ENCODE measurements at places on chromosomes 12 and 14.
A peak's percentile ranks its signal among the peaks of the same experiment; 100 is the strongest.

DNA sequence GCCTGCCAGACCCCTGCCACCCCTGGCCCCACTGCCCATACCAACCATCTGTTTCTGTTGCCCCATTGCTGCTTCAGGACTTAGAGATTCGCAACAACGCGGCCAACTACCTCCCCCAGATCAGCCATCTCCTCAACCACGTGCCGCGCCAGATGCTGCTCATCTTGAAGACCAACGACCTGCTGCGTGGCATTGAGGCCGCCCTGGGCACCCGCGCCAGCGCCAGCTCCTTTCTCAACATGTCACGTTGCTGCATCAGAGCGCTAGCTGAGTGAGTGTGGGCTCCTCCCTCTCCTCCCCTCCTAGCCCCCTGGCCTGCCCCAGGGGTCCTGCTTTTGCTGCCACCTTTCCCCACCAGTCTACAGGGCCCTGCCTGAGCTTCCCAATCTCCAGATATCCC, 131.5 kb downstream of the ADCK1 start:
- H3K27me3 ChIP-seq, result no peaks in the 10 kb centered on the region
- H3K4me1 ChIP-seq, result no peaks in the 10 kb centered on the region
- no peak overlapping the region for H3K27ac ChIP-seq

DNA sequence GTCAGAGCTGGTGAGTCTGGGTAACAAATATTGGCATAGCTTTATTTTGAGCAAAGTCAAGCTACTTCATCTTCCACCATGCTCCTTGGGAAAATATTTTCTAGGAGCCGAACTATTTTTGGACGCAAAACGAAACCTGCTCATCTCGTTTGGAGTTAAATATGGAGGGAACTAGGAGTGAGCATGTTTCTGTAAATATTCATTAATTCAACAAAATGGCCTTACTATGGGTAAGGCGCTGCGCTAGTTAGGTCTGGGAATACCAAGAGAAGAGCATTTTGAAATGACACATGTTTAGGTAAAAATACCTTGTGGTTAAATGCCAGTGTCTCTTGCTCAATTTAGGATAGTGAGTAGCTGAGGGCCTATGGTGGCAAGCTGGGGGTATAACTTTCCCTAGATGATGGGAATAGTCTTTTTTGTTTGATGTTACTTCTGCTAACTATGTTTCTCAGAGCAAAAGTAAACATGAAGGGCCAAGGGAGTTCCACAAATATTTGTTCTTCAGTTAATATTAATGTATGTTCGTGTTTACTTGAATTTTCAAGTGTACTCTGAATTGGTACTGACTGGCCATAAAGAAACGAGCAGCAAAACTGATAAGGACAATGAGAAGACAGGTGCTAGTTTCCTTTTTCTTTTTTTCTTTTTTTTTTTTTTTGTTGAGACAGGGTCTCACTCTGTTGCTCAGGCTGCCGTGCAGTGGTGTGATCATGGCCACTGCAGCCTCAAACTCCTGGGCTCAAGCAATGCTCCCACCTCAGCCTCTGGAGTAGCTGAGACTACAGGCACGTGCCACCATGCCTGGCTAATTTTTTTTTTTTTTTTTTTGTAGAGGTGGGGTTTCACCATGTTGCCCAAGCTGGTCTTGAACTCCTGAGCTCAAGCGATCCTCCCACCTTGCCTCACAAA, 77.7 kb downstream of the MAP1LC3B2 start:
- no peak overlapping the region for H3K4me3 ChIP-seq
- peaks cover 11% of the 10 kb centered on the region for H3K4me1 ChIP-seq
- H3K27me3 ChIP-seq, result no peaks in the 10 kb centered on the region

DNA sequence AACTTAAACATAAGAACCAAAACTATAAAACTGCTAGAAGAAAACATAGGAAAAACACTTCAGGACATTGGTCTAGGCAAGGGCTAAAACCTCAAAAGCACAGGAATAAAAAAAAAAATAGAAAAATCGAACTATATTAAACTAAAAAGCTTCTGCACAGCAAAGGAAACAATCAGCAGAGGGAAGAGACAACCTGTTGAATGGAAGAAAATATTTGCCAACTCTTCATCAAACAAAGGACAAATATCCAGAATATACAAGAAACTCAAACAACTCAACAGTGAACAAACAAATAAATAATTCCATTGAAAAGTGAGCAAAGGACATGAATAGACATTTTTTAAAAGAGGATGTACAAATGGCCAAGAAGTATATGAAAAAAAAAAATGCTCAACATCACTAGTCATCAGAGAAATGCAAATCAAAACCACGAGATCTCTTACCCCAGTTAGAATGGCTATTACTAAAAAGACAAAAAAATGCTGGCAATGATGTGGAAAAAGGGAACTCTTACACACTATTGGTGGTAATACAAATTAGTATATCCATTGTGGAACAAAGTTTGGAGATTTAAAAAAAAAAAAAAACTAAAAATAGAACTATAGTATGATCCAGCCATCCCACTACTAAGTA, 152.0 kb downstream of the NDUFA12 start:
- H3K4me1 ChIP-seq, result no peaks in the 10 kb centered on the region
- no peak for DNase-seq
- no peak overlapping the region for H3K4me3 ChIP-seq
- no peaks in the 10 kb centered on the region for H3K36me3 ChIP-seq
- peaks cover 8% of the 10 kb centered on the region for H3K27me3 ChIP-seq
- H3K27ac ChIP-seq, result no peak overlapping the region

DNA sequence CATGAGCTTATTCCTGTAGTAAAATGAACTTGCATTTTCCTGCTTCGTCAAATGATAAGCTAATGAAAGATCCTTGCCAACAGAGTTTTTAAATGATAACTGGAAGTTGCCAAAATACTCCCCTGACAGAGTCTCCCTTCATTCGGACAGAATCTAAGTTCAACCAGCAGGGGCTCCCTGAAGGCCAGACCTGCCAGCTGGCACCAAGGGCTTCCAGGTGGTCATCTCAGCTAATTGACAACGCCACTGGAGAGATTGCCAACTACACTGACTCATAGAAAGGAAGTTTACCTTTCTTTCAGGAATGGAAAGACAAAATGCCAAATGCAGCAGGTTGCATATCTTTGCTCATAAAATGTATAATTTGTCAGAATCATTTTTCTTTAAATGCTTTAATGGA, 462.8 kb downstream of the GXYLT1 start:
- H3K36me3 ChIP-seq, result no peaks in the 10 kb centered on the region
- no peaks in the 10 kb centered on the region for H3K4me1 ChIP-seq
- no peak for DNase-seq
- H3K27me3 ChIP-seq, result no peaks in the 10 kb centered on the region
- H3K4me3 ChIP-seq, result no peak overlapping the region

DNA sequence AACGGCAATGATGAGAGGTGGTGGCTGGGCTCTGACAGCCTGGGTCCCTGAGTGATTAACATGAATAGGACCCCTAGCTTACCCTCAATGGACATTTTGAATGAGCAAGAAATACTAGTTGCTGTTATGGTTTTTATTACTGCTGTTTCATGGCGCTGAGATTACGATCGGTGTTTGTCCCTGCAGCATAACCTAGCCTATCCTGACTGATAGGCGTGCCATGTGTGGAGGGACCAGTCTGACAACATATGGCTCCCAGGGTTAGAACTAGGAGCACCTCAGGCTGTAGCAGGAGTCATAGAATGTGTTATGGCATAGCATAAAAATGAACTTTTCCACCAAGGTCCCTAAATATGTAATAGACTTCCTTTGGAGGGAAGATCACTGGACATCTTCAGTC, 137.5 kb upstream of the HIF1A start:
- no peaks in the 10 kb centered on the region for H3K27me3 ChIP-seq
- no peak overlapping the region for H3K27ac ChIP-seq
- H3K36me3 ChIP-seq, result no peaks in the 10 kb centered on the region

- no peaks in the 10 kb centered on the region for H3K27me3 ChIP-seq
- no peak for DNase-seq
- no peak overlapping the region for H3K4me3 ChIP-seq
- H3K36me3 ChIP-seq, result no peaks in the 10 kb centered on the region
Observed at GRCh38 chr12:88684610-88685009, 104.3 kb upstream of the KITLG start.

DNA sequence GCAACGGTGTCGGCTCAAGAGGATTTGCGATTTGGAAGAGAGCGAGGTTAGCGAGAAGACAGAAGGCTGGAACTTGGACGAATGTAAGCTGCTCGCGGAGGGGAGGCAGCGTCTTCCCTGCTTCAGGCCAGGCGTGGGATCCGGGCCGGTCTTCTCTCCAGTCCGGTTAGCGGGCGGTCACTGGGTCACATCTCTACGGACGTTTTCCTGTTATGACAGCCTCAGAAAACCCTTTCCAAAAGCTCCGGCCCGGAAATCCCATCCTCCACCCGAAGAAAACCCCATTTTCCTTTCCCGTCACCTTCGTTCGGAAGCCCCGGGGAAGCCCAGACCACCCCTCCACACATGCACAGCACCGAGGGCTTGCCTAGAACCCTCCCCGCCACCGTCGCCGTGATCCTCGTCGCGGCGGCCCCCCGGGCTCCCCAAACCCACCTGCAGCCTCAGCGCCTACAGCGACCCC, 268 bp downstream of the NDUFB1 start:
- peaks cover 14% of the 10 kb centered on the region for H3K4me1 ChIP-seq
- H3K27me3 ChIP-seq, result no peaks in the 10 kb centered on the region
- H3K4me3 ChIP-seq, result peak overlapping the region; percentile 76
- DNase-seq, result peak; percentile 10

GRCh38 chr14:24422694-24423601, 6.5 kb downstream of the CBLN3 start:
- no peaks in the 10 kb centered on the region for H3K36me3 ChIP-seq
- H3K4me1 ChIP-seq, result peaks cover 14% of the 10 kb centered on the region
- DNase-seq, result no peak
- H3K4me3 ChIP-seq, result no peak overlapping the region
- H3K27ac ChIP-seq, result no peak overlapping the region
- no peaks in the 10 kb centered on the region for H3K27me3 ChIP-seq

- no peak for DNase-seq
- peak overlapping the region; percentile 90 for H3K27ac ChIP-seq
- no peak overlapping the region for H3K4me3 ChIP-seq
- peaks cover 26% of the 10 kb centered on the region for H3K4me1 ChIP-seq
- H3K27me3 ChIP-seq, result no peaks in the 10 kb centered on the region
- no peaks in the 10 kb centered on the region for H3K36me3 ChIP-seq
Observed at GRCh38 chr12:47361389-47362021, 281.7 kb upstream of the AMIGO2 start.

- H3K27ac ChIP-seq, result no peak overlapping the region
- no peaks in the 10 kb centered on the region for H3K27me3 ChIP-seq
- no peak overlapping the region for H3K4me3 ChIP-seq
- H3K4me1 ChIP-seq, result no peaks in the 10 kb centered on the region
Observed at GRCh38 chr12:14479004-14479403, 88.7 kb downstream of the PLBD1 start.

DNA sequence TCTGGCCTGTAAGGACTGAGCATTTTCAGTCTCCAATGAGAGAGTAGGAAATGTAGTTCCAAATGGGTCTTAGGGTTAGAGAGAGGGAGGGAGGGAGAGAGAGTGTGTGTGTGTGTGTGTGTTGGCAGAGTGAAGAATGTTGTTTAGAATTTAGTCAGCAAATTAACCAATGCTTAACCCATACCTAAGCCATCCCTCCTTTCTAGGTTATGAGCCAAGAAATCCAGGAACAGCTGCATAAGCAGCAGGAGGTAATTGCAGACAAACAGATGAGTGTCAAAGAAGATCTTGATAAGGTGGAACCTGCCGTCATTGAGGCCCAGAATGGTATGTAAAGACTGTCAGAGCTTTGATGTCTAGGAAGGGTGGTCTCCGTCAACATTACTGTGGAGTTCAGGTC, 56.9 kb downstream of the HSP90AA1 start:
- peaks cover 75% of the 10 kb centered on the region for H3K36me3 ChIP-seq
- no peak overlapping the region for H3K4me3 ChIP-seq
- H3K27me3 ChIP-seq, result no peaks in the 10 kb centered on the region
- H3K27ac ChIP-seq, result no peak overlapping the region
- peaks cover 32% of the 10 kb centered on the region for H3K4me1 ChIP-seq

DNA sequence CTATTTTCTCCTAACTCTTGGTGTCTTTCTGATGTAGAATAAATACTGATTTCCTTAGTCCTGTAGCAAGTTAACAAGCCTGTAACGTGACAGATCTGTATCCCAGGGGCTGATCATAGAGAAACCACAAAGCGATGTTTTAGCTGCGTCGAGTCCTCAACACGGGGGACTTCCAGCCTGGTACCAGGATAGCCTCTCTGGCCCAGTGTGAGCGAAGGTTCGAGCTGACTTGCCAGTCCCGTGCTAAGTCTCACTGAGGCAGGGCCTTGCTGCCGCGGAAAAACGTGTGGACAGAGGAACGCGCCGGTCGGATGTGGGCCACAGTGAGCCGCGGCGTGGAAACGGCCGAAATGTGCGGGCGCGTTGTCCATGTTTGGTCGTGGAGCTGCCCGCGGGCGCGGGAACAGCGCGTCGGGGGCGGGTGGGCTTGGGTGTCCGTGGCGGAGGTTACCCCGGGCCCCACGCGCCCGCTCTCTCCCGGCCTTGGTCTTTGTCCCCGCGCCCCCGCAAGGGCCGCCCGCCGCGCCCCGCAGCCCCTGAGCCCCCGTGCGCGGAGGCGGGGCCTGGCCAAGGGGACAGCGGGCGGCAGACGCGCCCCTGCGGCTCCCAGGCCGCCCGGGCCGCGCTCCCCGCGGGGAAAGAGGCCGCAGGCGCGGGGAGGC, 531 bp upstream of the EML1 start:
- peak overlapping the region; percentile 31 for H3K27ac ChIP-seq
- peaks cover 3% of the 10 kb centered on the region for H3K4me1 ChIP-seq
- H3K36me3 ChIP-seq, result no peaks in the 10 kb centered on the region
- peaks cover 46% of the 10 kb centered on the region for H3K27me3 ChIP-seq

- no peak for DNase-seq
- no peaks in the 10 kb centered on the region for H3K27me3 ChIP-seq
- H3K36me3 ChIP-seq, result no peaks in the 10 kb centered on the region
- no peak overlapping the region for H3K4me3 ChIP-seq
Observed at GRCh38 chr12:115770643-115771042, 506.9 kb downstream of the MED13L start.

- no peak overlapping the region for H3K27ac ChIP-seq
- no peaks in the 10 kb centered on the region for H3K36me3 ChIP-seq
- no peaks in the 10 kb centered on the region for H3K27me3 ChIP-seq
- H3K4me1 ChIP-seq, result no peaks in the 10 kb centered on the region
Observed at GRCh38 chr12:14651371-14651770, 45.0 kb downstream of the GUCY2C start.

- no peaks in the 10 kb centered on the region for H3K36me3 ChIP-seq
- H3K4me1 ChIP-seq, result no peaks in the 10 kb centered on the region
- no peak for DNase-seq
- H3K27me3 ChIP-seq, result no peaks in the 10 kb centered on the region
Observed at GRCh38 chr12:130398100-130398848, 60.6 kb downstream of the PIWIL1 start.

- peaks cover 47% of the 10 kb centered on the region for H3K4me1 ChIP-seq
- H3K27ac ChIP-seq, result peak overlapping the region; percentile 36
- H3K36me3 ChIP-seq, result no peaks in the 10 kb centered on the region
- no peaks in the 10 kb centered on the region for H3K27me3 ChIP-seq
- no peak overlapping the region for H3K4me3 ChIP-seq
Observed at GRCh38 chr14:105067140-105067968, 2.1 kb upstream of the GPR132 start.

DNA sequence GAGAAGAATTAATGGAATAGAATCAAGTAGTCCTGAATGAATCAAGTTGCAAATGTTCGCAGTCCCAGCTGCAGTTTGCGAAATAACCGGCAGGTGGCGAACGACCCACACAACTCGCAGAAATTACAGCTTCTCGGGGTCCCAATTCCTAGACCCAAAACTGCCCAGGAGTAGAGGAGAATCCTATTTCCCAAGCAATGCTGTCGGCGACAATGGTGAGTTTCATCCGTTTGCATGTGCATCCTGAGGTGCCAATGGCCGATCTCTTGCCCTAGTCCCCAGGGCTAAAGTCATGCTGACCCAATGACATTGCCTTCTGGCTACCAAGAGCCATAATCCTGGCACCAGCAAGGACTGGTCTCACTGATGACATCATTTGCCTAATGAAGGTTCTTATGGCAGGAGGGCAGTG, 8.5 kb upstream of the ASCL1 start:
- H3K36me3 ChIP-seq, result no peaks in the 10 kb centered on the region
- no peak overlapping the region for H3K27ac ChIP-seq
- no peak overlapping the region for H3K4me3 ChIP-seq

Measured in thymus (tissue), 14 donors.